Cortex of kidney (tissue), 1 donor: ENCODE measurements at places on chromosomes 16 and 17.

- no peak for DNase-seq
Measured at GRCh38 chr16:57013229-57013628, 23.9 kb downstream of the NLRC5 start.

- DNase-seq = no peak
Measured at GRCh38 chr16:24511174-24511573, 28.2 kb upstream of the RBBP6 start.

DNA sequence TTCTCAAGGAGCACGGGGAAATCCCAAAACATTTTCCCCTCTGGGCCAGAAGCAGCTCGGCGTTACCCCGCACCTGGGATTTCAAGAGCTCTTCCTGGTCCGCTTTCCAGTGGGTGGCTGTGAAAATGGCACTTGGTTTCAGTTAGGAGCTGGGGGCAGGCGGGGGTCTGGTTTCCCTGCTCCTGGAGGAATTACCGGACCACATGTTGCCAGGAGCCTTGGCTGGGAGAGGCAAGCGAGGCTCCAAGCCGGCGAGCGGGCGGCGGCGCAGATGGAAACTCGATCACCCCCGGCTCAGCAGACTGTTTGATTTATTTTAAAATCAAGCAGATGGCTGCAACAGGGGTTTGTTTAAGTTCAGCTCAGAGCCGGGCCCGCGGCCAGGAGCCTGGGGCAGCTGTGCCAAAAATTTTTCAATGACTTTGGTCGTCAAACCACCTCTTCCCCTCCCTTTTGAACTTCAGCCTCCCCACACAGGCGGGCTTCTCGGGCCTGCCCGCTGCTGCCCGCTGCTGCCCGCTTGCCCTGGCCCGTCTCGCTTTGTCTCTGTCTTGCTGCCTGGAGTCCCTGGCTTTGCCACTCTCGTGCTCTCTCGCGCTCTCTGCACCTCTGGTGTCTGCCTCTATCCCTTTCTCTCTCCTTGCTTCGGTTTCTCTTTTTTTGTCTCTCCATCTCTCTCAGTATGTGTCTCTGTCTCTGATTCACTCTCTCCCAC lies 108.0 kb upstream of the CIBAR2 start:
- no peak for DNase-seq

- DNase-seq = no peak
Measured at GRCh38 chr17:35705230-35705629, 26.2 kb upstream of the RASL10B start.

GRCh38 chr17:20236578-20237227 lies 227.5 kb downstream of the SPECC1 start:
- no peak for DNase-seq

GRCh38 chr17:5254903-5255521 lies 20.4 kb upstream of the SCIMP start:
- no peak for DNase-seq

DNA sequence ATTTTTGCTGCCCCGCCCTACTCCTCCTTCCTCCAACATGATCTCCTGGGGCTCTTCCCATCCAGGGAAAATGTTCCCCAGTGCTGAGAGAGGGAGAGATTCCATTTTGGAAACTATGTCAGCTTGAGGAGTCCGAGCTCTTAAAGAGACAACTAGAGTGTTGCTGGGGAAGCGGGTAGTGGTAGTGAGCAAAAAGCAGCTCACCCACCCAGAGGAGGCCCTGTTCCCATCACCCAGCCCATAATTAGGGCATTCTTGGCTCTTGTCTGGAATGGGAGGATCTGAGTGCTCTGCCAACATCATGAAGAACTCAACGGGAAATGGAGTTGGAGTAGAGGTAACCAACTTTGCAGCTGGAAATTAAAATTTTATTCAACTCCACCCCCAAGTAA lies 9.1 kb upstream of the MSL1 start:
- no peak for DNase-seq

- no peak for DNase-seq
Measured at GRCh38 chr16:23365602-23366240, 63.6 kb downstream of the SCNN1B start.

GRCh38 chr17:43703630-43704029 lies 41.9 kb upstream of the MEOX1 start:
- no peak for DNase-seq
